Memory B cell (primary cell): ENCODE measurements at places on chromosomes 1 and 21.

GRCh38 chr21:35294231-35294898, 245.3 kb upstream of the RUNX1 start:
- no peak for DNase-seq

GRCh38 chr1:203320591-203321272, 15.4 kb downstream of the BTG2 start:
- peak; percentile 61 for DNase-seq

- DNase-seq = no peak
Measured at GRCh38 chr1:58038574-58038973, 508.0 kb downstream of the OMA1 start.

DNA sequence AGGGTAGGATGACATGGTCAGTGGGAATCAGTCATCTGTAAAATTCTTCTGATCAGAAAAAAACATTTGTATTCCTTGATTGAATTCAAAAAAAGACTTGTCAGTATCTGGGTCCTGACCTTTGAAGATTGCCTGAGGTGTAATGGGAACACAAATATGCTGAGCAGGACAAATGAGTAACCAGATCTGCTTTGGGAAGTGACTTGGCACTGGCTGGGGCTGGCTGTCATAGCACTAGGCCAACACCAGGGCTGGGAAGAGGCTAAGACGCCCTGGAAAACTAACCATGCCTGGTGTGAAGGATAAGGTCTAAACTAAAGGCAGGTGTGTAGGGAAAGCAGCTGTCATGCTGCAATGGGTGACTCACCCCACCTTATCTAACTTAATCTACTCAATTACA, 452.9 kb upstream of the BEND5 start:
- DNase-seq = no peak

GRCh38 chr1:204450461-204451257, 39.0 kb upstream of the PPP1R15B start:
- no peak for DNase-seq

DNA sequence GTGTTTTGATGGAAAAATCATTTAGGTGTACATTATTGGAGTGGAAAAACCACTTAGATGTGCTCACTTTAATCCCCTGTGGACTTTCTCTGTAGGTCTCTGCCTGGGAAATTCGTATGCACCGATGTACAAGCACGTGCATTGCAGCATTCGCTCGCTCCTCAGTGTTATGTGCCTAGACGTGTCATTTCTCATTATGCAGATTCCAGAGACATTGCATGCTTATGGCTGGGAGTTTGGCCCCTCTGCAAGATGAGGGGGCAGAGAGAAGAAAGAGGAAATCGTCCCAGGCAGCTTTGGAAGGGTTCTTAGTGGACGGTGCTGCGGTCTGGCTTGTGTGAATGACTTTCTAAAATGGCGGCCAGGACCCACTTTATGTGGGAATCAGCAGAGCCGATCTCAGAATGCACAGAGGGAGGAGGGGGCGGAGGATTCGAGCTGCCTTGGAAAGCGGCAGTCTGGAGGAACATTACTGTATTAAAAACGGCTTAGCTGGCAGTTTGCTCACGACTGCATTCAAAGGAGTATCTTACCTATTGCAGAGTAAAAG, 2.3 kb downstream of the SPEN start:
- no peak for DNase-seq

- DNase-seq = no peak
Measured at GRCh38 chr1:241733899-241734298, 81.8 kb downstream of the WDR64 start.

DNA sequence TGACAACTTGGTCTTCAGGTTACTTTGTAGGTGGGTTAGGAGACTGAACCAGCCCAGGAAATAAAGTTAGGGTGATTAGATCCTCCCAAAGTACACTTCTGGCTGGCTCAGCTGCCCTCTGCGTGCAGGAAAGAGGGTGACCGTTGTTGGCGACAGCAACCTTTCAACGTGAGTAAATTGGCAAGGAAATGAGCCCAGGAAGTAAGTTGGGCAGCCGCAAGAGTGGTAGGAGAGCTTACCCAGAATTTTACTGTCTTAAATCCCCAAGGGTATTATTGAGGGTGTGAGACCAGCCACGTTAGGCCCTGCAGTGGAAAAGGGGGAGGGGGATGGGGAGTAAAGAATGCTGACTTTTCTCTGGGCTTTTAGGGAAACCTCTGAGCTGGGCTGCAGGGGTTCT, 1.6 kb downstream of the TENT5C start:
- DNase-seq = peak; percentile 26

GRCh38 chr1:214551436-214552173, at the start of gene PTPN14:
Gene PTPN14, minus strand, starts transcription at chr1:214551602. Its CDS starts 86,799 bp downstream, at chr1:214464803.
- DNase-seq = no peak

- no peak for DNase-seq
Measured at GRCh38 chr21:14694817-14695216, 148.7 kb upstream of the SAMSN1 start.

DNA sequence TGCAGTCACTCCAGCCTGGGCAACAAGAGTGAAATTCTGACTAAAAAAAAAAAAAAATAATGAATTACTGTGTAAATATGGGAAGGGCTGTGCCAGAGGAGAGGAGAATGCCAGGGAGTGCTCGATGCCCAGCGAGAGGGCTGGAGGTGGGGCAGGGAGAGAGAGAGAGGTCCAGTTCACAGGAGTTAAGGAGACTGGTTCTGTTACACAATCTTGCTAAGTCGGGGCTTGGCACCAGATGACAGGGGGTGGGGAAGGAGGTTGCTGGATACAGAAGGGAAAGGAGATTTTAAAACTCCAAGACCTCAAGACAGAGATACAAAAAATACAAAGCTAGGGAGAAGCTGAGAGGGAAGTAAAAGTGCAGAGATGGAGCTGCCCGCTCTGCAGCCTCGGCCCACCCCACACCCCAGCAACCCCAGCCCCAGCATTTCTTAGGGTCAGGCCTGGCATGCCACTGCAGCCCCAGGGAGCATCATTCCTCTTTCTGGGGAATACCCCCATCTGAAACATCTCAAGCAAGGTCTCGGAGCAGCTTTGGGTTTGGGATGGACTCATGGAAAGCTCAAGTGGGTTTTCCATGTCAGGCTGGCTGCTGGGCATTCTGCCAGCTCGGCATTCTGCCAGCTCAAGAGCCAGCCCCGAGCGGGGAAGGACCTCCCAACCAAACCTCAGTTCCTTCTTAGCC, 991 bp downstream of the SELENBP1 start:
- no peak for DNase-seq

- no peak for DNase-seq
Measured at GRCh38 chr1:234408757-234409156, 35.5 kb downstream of the COA6 start.

GRCh38 chr1:204151552-204152309, at the start of gene ETNK2:
Gene ETNK2, minus strand, starts transcription at chr1:204152044. Its CDS starts 192 bp downstream, at chr1:204151852.
- DNase-seq = peak; percentile 54

- no peak for DNase-seq
Measured at GRCh38 chr1:12402159-12402673, 172.4 kb downstream of the VPS13D start.

DNA sequence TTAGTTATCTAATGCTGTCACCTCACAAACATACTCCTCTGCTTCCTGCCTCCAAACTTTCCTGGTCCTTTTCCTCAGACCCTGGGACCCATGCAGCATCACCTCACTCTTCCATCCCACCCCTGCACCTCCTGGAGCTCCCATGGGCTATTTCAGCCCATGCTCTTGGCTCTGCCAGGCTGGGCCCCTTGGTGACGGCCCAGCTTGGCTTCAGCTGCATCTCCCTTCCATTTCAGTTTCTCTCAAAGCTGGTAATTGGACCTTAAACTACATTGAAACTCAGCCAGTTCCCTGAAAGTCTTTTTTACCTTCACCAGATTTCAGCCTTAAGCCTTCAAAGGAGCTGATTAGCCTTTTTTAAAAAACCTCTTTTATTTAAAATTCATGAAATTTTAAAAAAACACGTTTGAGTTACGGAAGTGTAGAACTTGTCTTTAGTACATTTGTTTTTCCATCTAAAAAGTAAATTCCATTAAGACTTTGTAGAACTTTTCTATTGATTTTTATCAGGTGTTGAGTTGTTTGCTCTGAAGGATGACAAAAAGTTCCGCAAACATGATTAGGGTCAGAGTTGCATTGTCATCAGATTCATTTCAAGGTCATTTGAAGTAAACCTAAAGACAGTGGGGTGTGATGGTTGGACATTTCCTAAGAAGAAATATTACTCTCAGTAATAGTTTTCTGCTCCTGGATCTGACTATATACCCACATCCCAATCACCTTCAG, 33.5 kb downstream of the AGT start:
- no peak for DNase-seq

GRCh38 chr1:54362881-54363340, 43.3 kb downstream of the SSBP3 start:
- DNase-seq = no peak

- peak; percentile 29 for DNase-seq
Measured at GRCh38 chr1:35558374-35559316, 1.0 kb downstream of the NCDN start.

DNA sequence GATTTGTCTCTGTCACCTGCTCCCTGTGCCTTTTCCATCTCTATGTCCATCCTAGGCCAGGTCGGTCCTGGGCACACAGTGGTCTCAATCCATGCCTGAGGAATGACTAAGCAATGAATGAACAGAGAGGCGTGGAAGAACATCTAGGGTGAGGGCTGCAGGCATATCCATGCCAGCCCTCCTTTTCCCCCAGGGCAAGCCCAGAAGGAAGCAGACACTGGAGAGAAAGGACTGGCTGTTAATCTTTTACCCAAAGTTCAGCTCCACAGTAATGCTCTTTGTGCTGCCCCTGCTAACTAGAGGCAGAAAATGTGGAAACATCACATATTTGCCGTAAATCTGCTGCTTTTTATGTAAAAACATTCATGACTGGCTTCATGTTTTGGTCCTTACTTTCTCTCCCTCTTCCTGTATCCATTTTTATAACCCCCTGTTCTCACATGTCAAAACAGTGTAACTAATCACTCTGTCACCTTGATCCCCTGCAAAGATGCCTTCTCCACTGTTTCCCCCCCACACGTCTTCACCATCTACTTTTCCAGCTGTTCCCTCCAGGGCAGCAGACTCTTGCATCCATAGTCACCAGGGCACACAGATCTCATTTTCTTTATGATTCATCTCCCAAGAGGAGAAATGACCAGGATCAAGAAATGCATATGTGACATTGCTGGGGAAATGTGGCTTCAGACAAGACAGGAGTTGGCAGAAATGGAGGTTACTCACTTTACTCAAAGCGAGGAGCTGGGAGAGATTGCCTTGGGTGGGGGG, 166.4 kb upstream of the PROX1 start:
- no peak for DNase-seq

DNA sequence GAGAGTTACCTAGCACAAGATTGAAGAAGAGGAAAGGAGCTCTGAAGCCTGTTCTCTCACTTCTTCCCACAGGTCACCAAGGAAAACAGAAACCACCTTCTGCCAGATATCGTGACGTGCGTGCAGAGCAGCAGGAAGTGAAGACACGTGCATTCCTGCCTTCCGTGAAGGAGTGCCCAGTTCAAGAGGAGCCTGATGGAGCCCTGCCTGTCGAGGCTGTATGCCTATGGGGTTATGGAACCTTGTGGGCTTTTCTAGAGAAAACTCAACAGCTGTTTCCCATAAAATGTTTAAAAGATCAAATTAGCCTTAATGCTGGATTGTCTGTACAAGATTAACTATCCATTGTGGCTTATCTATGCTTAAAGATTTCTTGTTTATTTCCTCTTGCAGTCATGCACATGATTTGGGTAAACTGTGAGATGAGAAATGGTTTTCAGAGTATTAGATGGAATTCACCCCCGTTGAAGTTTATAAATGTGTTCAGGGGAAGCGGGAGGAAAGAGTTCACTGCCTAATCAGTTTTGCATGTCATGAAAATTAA, 27.8 kb downstream of the NTPCR start:
- DNase-seq = no peak

- DNase-seq = no peak
Measured at GRCh38 chr21:27291006-27291405, 324.1 kb upstream of the ADAMTS5 start.

GRCh38 chr1:95095833-95096217, 21.3 kb upstream of the TLCD4 start:
- no peak for DNase-seq

GRCh38 chr1:33854091-33854490, 9.8 kb upstream of the HMGB4 start:
- DNase-seq = no peak

GRCh38 chr1:223233019-223233409, 90.0 kb upstream of the TLR5 start:
- DNase-seq = no peak

GRCh38 chr1:50684185-50684584, 260.9 kb upstream of the DMRTA2 start:
- DNase-seq = no peak

GRCh38 chr1:204867666-204868339, 2.9 kb upstream of the NFASC start:
- no peak for DNase-seq

GRCh38 chr1:94746635-94747525, 73.3 kb upstream of the SLC44A3 start:
- no peak for DNase-seq

DNA sequence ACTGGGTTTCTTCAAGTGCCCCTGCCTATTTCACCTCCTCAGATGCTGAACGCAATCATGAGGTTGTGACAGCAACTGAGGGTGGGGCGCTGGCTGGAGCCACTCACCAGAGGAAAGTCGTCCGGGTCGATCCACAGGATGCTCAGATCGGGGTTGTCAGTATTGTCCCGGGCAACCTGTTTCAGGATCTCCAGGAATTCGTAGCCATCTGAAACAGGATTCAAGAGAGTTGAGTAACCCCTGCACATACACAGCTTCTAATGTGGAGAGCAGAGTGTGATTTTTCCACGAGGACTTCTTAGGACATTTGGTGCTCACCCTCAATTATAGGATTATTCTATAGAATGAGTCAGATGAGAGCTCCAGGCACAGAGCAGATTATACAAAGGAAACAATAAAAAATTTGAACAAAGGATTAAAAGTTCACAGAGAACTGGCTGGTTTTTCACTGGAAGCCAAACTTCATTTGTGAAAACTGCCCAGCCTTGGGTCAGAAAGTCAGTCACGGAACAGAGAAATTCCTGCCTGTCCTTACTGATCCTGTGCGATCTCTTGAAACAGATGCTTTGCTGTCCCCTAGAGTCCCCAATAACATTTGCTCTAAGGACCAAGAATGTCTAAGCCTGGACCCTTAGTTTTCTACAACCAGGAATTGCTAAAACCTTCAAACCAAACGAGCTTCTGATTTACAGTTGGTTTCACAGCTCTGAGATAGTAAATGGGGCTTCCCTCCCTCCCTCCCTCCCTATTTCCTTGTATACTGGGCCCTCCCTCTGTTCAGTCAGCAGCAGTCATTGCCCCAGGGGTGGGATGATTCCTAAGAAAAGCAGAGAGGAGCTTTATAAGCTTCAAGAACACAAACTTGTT, 63.2 kb downstream of the CASQ2 start:
- DNase-seq = no peak

GRCh38 chr1:222045786-222046185, 303.9 kb upstream of the DUSP10 start:
- no peak for DNase-seq

GRCh38 chr1:87449348-87449963, 120.8 kb downstream of the LMO4 start:
- peak; percentile 18 for DNase-seq

DNA sequence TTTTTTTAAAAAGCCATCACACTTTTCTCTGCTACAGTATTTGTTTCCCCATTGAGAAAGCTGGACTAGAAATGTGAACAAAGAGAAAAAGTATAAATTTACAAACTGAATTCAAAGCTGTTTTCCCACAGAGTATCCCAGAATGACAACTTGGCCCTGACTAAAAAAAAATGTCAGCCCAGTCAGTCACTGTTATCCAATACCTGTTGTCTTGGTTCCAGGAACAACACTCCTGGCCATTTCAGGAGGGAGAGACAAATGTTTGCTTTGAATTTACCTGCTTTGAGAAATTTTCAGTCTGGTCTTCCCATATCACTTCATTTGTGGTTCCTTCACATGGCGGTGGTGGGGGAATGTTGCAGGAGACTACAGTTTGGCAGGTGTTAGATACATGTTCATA, 46.2 kb downstream of the COLGALT2 start:
- no peak for DNase-seq

- no peak for DNase-seq
Measured at GRCh38 chr1:86846164-86846647, 67.7 kb downstream of the SELENOF start.
